ENCODE measurements at places on chromosomes 2 and 18.

- no peak for DNase-seq
These were observed 67.7 kb upstream of the CDC42EP3 start for GRCh38 chr2:37739153-37739552.

DNA sequence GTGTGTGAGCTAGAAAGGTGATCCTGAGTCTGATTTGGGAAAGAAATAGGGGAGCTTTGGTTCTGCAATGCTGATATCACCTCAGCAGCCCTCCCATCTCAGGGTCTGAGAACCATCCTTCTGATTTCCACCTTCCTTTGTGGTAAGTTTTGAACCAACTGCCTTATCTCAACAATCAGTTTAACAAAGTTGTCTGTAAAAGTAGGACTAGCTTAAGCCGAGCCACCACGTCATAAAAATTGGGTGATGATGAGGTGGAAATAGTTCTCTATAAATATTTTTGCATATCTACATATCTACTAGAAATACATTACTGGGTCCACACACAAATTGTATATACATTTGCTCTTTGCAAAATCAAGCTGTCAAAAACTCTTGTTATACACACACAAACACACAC lies 1.1 kb downstream of the SULT1C4 start:
- DNase-seq, result no peak

GRCh38 chr2:7977981-7978380 lies 703.9 kb upstream of the ID2 start:
- DNase-seq, result no peak

GRCh38 chr18:9637036-9637767 lies 22.8 kb upstream of the PPP4R1 start:
- no peak for DNase-seq

DNA sequence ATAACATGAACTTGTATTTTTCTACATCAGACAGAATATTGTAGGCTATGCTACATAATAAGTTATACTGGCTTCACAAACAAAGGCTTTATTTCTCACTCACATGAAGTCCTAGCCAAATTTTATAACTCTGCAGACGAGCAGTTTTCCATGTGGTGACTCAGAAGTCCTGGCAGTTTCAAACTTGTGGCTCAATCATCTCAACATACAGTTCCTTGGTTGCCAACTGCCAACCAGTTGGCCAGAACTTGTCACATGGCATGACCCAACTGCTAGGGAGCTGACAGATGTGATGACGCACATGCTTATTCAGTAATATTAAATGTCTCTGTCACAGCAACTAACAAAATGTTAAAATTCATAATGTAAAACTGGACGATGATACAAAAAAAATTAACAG lies 63.8 kb upstream of the ZC3H15 start:
- DNase-seq, result no peak

DNA sequence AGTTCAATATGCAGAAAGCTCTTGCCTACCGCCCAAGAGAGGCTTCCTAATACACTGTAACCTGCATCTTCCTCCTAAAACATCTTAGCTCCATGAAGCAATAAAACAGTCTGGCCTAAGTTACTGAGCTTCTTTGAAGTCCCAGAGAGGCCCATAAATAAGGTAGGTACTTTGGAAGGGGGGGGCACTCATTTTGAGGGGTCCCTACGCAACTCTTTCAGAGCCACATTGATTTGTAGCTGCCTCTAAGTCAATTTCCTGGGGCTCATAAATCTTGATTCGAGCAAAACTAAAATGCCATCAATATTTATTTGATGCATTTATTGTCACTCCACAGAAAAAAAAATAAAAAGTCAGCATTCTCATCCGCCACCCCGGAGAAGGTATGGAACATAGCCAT lies 60.4 kb upstream of the SIX2 start:
- DNase-seq, result no peak

DNA sequence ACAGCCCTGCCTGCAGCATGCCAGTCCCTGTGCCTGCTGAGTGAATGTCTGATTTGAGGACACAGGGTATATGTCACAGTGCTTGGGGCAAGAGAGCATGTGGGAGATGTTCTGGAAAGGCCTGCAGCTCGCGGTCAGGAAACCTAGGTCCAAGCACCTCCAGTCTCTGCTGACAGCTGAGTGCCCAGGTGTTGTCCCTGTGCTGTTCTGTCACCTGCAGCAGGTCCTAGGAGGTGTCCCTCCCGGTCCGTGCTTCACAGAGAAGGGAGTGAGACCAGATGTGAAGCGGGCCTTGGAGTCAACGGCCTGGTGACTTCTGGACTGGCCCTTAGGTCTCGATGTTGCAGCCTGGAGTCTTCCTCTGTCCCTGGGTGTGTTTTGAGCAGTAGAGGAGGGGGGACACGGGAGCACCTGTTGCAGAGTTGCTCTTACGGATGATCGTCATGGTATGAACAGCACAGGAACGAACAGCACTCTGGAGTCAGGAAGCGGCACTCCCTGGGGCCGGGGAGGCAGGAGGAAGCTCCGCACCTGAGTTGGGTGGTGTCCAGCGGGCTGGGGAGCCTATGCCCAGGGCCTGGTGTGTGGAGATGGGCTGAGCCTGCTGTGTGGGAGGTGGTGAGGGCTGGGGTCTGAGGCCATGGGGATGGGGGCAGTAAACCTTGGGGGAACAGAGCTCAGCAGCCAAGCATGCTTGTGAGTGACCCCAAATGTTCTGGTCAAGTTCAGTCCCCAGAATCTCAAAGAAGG lies 21.6 kb upstream of the ARHGEF4 start:
- DNase-seq, result no peak
